Psoas muscle (tissue), 8 donors: ENCODE measurements at places on chromosomes 12 and 14. TPM values are rescaled to one million over a fixed set of nuclear protein-coding genes. Genes with fewer than 3 reads are reported as not detected.

DNA sequence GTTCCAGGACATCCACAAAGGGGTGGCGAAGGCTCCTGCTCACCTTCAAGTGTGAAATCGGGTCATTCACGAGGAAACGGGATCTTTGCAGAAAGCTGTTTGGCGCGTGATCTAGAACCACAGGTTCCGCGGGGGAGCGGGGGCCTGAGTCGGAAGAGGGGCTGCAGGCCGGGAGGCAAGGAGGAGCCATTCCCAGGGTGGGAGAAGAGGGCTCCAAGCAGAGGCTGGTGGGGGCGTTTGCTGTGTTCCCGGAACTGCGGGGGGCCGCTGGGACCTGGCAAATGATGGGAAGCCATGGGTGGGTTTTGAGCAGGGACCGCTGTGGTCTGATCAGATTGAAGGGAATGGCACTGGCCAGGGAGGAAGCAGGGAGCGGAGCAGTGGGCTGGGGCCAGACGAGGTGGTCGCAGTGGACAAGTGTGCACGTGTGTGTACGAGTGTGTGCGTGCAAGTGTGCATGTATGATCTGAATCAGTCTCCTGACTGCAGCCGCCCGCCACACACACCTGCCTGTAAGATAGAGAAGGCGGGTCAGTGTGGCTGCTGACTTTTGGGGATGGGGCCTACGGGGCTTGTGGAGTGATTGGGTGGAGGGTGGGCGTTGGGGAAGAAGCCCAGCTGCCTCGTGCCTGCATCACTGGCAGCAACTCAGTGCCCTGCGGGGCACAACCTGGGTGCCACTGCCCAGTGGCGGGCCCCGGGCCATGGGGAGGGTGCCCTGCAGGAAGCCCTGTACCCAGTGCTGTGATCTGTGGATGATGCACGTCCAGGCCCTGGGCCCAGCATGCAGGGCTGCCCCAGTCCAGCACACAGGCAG lies 141.9 kb downstream of the KIF26A start:
- no peak for DNase-seq

The TROAP gene
- 0.07 TPM for polyA plus RNA-seq

The DCP1B gene
- polyA plus RNA-seq = 8.4 TPM

DNA sequence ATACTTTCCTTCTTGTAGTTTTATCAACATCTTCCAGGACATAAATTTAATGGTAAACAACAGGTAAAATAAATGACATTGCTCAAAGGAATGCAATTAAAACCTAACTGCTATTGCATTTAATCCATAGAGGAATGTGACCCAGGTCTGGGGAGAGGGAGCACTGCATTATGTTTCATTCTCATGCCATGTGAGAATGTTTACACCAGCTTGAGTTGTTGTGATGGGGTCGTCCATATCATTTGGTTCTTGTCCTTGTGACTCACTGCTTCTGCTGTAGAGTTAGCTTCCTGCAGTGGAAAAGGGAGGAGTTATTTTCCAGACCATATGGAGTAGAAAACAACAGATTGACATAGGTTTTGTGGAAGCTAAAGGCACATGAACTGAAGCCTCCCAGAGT lies 129.3 kb upstream of the PMCH start:
- DNase-seq = no peak

- DNase-seq = no peak
Observed at GRCh38 chr12:78239544-78239943, 408.9 kb downstream of the NAV3 start.

GRCh38 chr12:49348781-49349180 lies 2.1 kb downstream of the DNAJC22 start:
- DNase-seq = no peak

- DNase-seq = no peak
Observed at GRCh38 chr14:93861836-93862235, 65.3 kb upstream of the FAM181A start.

GRCh38 chr12:52086944-52087835 lies 7.7 kb downstream of the SMIM41 start:
- peak; percentile 58 for DNase-seq

The AHNAK2 gene
- 0.69 TPM for polyA plus RNA-seq

- DNase-seq = peak; percentile 62
Observed at GRCh38 chr14:96105926-96106441, 66.8 kb downstream of the C14orf132 start.

DNA sequence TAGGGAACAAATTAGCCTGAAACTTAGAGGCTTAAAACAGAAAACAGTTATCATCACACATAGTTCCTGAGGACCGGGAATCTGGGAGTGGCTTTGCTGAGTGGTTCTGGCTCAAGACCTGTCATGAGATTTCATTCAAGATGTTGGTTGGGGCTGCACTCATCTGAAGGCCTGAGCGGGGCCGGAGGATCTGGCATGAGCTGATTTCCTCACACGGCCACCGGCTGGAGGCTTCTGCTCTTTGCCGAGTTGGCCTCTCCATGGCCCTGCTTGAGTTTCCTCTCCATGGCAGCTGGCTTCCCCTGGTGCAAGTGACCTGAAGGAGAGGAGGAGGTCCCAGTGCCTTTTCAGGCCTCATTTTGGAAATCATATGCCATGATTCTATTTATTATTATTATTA lies 128.1 kb downstream of the PAPOLA start:
- DNase-seq = no peak

The PTGDR gene
- 0.09 TPM for polyA plus RNA-seq

The IFNG-AS1 gene
- not detected for polyA plus RNA-seq

DNA sequence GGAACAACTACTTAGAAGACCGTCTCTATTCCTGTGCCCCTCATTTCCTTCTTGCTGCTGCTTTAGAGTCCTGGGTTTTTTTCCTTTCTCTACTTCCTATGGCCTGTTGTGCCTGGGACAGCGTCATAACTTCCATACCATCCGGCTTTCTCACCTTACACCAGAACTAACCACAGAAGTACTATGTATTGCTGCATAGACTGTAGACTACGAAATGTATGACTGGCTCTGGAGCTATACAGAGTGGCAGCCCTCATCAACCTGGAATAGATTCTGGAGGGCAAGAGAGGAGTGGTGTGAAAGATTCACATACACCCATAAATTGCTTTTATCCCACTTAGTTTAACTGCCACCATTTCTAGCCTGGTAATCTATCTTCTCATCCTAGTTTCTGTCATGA lies 16.9 kb upstream of the SRP54 start:
- DNase-seq = no peak

The GPX2 gene
- polyA plus RNA-seq = 0.04 TPM

- no peak for DNase-seq
Observed at GRCh38 chr14:87676814-87677437, 316.1 kb downstream of the GALC start.

DNA sequence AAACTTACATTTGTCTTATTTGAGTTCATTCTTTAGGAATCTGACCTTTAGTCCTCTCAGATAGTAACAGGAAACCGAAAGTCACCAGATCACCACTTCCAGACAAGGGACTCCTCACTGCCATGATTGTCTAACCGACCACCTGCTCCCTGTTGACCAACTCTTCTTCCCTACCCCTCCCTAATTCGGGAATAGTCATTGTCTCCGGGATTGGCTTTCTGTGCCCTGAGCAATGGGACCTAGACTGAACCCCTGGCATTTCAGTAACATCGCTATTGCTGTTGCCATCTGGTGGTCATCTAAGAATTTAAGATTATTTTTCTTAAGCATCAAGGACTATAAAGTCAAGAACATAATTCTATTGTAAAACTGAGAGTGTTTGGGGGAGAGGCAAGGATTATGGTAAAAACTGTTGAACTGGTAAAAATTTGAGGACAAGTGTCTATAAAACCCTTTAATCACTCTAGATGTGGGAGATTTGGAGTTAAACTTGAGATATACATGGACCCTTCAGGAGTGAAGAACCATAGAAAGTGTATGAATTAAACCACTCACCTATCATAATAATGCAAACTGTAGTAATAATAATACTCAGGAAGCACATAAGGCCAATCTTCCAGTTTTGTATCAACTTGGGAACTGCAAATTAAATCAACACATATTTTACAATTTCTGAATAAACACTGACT lies 6.3 kb downstream of the CLEC2A start:
- DNase-seq = no peak

The IL26 gene
- not detected for polyA plus RNA-seq

DNA sequence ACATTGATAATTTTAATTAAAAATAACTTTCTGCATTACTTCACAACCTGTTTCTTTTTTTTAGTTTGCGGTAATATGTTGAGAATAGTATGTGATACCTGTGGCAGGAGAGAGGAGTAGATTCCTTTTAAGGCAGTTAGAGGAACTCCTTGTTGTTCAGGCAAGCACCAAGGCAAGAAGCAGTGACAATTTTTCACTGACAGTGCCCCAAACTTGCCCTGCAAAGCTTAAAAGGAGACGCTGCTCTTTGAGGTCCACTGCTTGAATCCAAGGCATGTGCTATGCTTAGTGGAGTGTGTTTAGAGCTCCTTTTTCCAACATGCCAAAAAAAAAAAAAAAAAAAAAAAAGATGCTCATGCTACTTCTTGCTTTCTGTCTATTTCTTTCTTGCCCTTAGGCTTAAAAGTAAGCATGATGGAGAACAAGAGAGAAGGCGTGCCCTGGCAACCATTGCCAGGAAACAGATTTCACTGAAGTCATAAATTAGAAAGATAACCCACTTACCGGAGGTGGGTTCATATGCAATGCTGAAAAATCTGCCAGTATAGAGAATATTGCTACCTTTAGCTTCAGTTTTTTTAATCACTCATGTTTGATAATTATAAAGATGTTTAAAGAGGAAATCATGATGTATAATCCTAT lies 58.3 kb upstream of the DYRK2 start:
- DNase-seq = no peak

- no peak for DNase-seq
Observed at GRCh38 chr14:70108419-70108818, 80.3 kb downstream of the SLC8A3 start.

DNA sequence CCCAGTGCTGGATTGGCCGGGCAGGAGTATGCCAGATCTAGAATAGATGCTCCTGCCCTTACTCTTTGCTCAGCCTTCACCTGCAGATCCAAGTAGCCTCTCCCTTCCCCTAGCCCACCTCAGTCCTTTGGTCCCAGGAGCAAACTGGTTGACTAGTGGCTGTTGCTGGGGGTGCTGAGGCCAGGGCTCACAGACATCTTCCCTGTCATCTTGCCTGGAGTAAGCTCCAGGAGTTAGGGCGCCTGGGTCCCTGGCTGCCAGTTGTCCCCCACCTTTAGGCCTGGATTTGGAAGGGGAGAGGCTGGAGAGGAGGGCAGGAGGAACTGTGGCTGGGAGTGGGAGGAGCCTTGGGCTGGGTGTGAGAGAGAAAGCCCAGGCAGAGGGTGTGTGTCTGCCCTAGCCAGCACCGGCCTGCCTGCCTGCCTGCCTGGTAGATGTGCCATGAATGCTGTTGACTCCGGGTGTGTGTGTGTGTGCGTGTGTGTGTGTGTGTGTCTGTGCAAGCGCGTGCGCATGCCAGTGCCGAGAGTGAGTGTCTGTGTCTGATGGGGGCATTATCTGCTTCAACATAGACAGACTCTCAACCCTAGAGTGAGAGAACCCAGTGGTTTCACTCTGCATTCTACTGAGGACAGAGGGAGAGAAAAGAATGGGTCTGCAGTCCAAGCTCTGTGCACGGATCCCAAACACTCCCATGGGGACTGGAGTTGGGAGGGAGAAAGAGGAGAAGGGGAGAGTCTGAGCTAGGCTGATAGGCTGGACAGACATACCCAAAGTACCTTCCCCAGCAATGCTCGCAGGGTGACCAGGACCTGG lies 845 bp upstream of the RARG start:
- DNase-seq = peak; percentile 62

- no peak for DNase-seq
Observed at GRCh38 chr14:103882503-103883262, 35.3 kb upstream of the PPP1R13B start.

The IL22 gene
- not detected for polyA plus RNA-seq

GRCh38 chr12:124162151-124163110 lies 132.5 kb upstream of the RFLNA start:
- no peak for DNase-seq

DNA sequence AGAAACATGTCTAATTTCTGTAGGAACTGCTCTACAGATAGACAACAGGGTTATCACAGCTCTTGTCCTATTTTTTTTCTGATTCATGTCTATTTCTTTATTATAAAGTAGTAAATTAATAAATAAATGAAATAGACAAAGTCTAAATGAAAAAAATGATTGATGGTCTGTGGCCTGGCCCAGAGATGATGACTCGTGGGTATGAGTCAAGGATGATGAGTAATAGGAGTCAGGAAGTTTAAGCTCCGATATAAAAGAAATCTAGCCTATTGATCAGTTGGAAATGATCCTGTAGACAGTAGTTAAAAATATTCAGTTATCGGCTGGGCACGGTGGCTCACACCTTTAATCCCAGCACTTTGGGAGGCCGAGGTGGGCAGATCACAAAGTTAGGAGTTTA lies 90.6 kb upstream of the RTL1 start:
- no peak for DNase-seq

DNA sequence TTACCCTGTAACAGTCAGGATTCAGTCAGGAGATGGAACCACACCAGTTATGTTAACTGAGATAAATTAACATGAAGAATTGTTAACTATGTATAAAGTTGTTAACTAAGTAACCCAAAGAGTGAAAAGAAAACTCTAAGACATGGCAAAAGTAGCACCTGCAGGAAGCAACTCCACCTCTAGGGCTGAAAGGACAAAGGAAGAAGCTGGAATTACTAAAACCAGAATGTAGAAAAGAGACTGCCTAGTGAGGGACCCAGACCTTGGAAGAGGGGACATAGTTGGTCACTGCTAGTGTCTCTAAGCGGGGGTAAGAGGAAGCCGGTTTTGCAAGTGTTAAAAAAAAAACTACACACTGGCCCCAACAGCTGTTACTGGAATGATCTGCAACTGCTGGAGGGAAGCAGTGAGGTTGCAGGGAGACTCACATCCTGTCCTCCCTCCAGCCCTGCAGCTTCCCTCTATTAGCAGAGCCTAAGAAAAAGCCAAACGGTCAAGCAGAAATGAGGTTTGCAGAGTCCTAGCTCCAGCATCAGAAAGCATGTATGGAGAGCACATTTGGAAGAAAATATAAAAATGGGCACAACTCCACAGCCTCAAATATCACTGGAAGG lies 39.8 kb downstream of the GPR135 start:
- no peak for DNase-seq

- DNase-seq = no peak
Observed at GRCh38 chr14:29607169-29607568, 320.5 kb downstream of the PRKD1 start.

The RFX4 gene
- polyA plus RNA-seq = not detected

DNA sequence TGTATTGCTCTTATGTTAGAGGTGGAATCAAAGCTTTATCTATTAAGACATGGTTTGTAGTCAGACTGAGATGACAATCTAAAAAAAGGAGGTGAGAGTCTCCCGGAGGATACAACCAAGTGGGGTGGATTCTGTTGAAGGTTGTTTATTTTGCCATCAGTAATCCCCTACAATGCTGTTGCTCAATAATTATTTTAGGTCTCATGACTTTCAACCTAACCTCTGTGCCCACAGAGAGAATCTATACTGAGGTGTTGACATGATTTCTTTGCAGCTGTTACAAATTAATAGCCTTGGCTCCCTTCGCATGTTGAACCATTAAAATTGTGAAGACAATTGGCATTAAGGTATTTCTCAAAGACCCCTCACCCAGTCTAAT lies 28.7 kb upstream of the FOS start:
- no peak for DNase-seq

- peak; percentile 93 for DNase-seq
Observed at GRCh38 chr14:99755629-99756603, 37.3 kb upstream of the EML1 start.

- no peak for DNase-seq
Observed at GRCh38 chr14:31902002-31902401, 175.1 kb upstream of the ARHGAP5 start.
